ENCODE measurements at places on chromosomes 16 and 17. TPM values are rescaled to one million over a fixed set of nuclear protein-coding genes. Genes with fewer than 3 reads are reported as not detected.

CCL2 gene
- not detected for total RNA-seq

LMF1 gene
- 44.4 TPM for total RNA-seq

MVP gene
- 141 TPM for total RNA-seq

MYH11 gene
- 0.29 TPM for total RNA-seq

FBXW10 gene
- total RNA-seq, result not detected

HOXB8 gene
- total RNA-seq, result not detected

MEIOB gene
- total RNA-seq, result not detected

WNK4 gene
- 0.31 TPM for total RNA-seq

CIITA gene
- total RNA-seq, result 9.7 TPM

MEAK7 gene
- total RNA-seq, result 5.7 TPM

NXN gene
- 3.3 TPM for total RNA-seq

WNT3 gene
- total RNA-seq, result not detected

PRSS33 gene
- not detected for total RNA-seq

NCBP3 gene
- total RNA-seq, result 42.9 TPM

PPL gene
- total RNA-seq, result not detected

CYGB gene
- not detected for total RNA-seq

C17orf107 gene
- total RNA-seq, result 10.7 TPM

HOXB5 gene
- not detected for total RNA-seq

C16orf87 gene
- total RNA-seq, result 20.3 TPM

EME1 gene
- 1.3 TPM for total RNA-seq

SULT1A2 gene
- total RNA-seq, result 0.22 TPM

OR3A3 gene
- total RNA-seq, result not detected

ALOXE3 gene
- not detected for total RNA-seq

RPRML gene
- total RNA-seq, result not detected

SHCBP1 gene
- total RNA-seq, result 1.6 TPM

ZNF750 gene
- total RNA-seq, result not detected

LITAFD gene
- total RNA-seq, result 0.75 TPM

C16orf86 gene
- total RNA-seq, result 2.9 TPM

SPATA32 gene
- total RNA-seq, result not detected

HSPB9 gene
- not detected for total RNA-seq

PRKCA gene
- 93.9 TPM for total RNA-seq

PHKB gene
- 59.5 TPM for total RNA-seq

KCNG4 gene
- not detected for total RNA-seq

ZMYND15 gene
- 1.0 TPM for total RNA-seq

CCDC78 gene
- total RNA-seq, result 3.4 TPM

C17orf50 gene
- not detected for total RNA-seq
